ENCODE measurements at places on chromosomes 2 and 18. TPM values are rescaled to one million over a fixed set of nuclear protein-coding genes. Genes with fewer than 3 reads are reported as not detected.
A peak's percentile ranks its signal among the peaks of the same experiment; 100 is the strongest.

DNA sequence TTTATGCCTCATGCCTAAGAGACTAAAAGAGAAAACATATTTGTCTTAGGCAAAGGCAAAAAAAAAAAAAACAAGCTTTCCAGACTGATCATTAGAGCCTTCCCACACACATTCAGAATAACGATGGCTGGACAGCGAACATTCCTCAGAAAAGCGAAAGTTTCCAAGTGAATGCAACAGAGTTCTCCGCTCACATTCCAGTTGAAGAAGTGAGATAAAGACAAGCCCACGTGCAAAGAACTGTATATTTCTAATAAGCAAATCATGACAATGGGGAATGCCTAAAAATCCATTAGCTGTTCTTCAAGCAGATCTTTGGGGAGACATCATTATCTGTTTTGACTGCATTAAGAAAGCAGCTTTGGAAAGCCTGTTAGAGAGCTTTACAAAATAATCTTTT is 347.9 kb downstream of the METTL4 start:
- no peak for DNase-seq

The ANTXR1 gene
- polyA plus RNA-seq = 70.5 TPM

- no peak for DNase-seq
Observed at GRCh38 chr2:59746291-59746690, 807.2 kb downstream of the BCL11A start.

- DNase-seq = no peak
Observed at GRCh38 chr2:12197133-12197532, 450.7 kb downstream of the LPIN1 start.

- no peak for DNase-seq
Observed at GRCh38 chr18:58268849-58269248, 224.8 kb downstream of the NEDD4L start.

The NDUFV2 gene
- polyA plus RNA-seq = 130 TPM

GRCh38 chr2:146271131-146271831 is 1573.5 kb upstream of the ACVR2A start:
- DNase-seq = no peak

GRCh38 chr2:102737431-102737830 is 24.4 kb upstream of the TMEM182 start:
- DNase-seq = peak; percentile 9
